Midbrain (tissue), 1 donor: ENCODE measurements at places on chromosomes 2 and 18.

GRCh38 chr2:170972296-170973224, 43.5 kb downstream of the GORASP2 start:
- DNase-seq = no peak

DNA sequence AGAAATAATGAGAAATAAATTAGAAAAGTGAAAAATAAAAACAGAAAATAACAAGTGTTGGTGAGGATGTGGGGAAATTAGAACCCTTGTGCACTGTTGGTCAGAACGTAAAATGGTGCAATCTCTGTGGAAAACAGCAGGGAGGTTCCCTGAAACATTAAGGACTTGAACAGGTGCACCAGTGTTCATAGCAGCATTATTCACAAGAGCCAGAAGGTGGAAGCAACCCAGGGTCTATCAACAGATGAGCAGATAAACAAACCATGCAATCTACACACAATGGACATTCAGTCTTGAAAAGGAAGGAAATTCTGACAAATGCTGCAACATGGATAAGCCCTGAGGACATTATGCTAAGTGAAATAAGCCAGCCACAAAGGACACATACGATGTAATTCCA, 58.2 kb upstream of the TFCP2L1 start:
- no peak for DNase-seq

DNA sequence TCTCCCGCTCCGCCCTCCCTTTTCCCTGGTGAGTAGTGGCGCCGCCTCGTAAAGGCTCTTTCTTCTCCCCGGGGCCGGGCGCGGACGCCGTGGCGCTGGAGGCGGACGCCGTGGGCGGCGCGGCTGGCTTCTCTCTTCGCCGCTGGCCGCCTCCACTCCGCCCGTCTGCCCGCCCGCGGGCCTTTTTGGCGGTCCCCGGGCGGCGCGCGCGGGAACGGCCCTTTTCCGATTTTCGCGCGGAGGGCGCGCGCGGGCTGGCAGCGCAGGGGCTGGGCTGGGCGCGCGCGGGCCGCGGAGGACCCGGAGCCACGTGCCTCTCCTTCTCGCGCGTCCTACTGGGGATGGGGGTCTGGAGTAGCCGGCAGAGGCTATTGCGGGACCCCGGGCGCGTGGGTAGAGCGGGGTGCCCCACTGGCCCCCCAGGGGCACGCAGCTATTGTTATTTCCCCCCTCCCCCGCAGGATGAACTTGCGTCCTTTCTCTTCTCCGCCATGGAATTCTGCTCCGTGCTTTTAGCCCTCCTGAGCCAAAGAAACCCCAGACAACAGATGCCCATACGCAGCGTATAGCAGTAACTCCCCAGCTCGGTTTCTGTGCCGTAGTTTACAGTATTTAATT, 472 bp downstream of the SLC20A1 start:
- DNase-seq = peak; percentile 54

DNA sequence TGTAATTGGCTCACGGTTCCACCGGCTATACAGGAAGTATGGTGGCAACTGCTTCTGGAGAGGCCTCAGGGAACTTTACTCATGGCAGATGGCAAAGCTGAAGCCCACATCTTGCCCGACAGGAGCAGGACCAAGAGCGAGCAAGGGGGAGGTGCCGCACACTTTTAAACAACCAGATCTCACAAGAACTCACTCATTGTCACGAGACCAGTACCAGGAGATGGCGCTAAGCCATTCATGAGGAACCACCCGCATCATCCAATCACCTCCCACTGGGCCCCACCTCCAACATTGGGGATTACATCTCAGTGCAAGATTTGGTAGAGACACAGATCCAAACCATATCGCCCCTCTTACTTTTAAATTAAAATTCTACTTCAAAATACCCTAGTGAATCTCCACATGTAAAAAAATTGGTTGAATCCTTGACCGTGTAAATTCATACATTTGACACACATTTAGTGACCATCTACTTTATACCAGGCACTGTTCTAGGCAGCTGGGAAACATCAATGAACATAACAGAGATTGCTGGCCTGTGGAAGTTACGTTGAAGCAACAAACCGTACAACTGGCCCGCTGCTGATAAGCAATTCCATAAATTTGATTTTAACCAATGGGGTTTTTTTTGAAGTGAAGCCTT, 87.6 kb downstream of the ALPK2 start:
- no peak for DNase-seq

DNA sequence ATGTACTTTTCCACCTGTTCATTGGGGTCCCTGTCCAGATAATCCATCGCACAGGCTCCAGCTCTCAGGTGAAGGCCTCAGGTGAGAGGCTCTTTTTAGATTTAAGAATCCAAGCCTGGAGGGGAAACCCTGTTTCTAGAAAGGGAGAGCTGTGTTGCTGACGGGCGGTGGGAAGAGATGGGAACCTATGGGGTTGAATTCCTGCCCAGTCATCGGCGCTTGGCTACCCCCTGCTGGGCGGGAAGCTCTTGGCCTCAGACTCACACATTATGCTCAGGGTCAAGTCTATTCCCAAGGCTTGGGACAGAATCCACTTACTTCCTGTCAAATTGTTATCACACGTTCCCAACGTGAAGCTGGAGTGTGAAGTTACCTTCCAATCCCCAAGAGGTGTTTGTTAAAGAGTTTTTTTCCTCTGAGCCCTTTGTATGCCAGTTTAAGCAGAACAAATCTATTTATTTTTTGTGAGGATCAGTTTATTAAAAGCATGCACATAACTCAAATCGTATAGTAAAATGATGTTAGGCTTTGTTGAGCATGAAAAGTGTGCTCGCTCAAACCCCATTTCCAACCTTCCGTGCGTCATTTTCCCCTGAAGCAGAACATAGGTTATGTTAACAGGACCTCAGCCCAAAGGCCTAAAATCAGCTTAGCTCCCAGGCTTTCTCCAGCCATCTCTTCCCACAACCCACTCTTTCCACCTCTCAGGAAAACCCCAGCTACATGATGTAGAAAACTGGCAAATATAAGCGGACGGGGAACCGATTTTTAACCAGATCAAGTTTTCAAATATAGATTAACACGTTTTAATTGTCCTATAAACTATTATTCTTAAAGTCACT, 181.7 kb upstream of the ETAA1 start:
- DNase-seq = no peak

DNA sequence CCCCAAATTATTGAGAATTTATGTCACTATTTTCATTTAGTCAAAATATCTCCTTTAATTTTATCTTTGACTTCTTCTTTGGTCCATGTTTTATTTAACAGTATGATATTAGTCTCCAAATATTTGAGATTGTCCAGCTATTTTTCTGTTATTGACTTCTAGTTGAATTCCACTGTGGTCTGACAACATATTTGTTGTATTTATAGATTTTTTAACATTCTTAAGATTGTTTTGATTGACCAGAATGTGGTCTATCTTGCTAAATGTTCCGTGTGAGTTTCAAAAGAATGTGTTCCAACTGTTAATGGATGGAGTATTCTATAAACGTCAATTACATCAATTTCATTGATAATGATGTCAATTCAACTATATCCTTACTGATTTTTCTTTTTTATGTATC, 1452.1 kb downstream of the SUCLG1 start:
- no peak for DNase-seq

GRCh38 chr2:118929059-118929458, 12.9 kb upstream of the MARCO start:
- no peak for DNase-seq

DNA sequence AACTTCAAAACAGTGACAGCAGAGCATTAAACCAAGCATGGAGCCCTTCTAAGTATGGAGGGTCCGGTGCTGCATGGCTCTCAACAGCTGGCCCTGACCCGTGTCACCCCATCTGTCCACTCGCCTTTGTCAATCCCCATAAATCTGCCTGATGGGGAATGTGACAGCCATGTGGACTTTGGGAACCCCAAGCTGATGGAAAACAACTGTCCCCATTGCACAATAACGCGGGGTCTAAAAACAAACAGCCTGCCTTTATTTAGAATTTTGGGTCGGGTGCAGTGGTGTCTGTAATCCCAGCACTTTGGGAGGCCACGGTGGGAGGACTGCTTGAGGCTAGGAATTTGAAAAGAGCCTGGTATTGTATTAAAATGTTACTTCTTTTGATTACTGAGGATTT, 17.1 kb upstream of the THADA start:
- no peak for DNase-seq

DNA sequence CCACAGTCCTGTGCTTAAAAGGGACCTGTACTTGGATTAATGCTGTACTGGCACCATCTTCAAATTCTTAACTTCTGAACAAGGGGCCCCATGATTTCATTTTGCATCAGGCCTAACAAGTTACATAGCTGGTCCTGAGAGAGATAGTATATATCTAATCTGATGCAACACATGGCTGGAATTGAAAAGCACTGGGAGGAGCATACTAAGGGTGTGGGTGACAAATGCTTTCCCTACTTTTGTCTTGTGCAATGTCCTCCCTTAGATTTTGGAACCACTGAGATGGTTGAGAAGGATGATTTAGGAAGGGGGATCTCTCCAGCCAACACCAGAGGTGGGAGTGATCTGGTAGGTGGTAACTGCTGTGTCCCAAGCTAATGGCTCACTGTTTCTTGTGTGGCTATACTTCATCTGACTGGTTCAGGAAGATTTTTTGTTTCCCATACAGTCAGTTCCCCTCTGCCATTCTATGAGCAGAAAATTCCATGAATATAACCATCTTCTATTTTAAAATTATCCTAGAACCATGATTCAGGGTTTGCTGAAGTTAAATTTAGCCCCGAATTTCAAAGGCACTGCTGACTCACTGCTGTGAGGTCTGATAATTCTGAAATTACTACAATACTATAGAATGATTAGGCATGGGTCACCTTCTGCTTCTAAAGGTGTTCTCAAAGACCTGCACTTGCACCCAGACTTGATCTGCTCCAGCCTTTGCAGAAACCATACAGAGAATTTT, 108.3 kb upstream of the NCKAP5 start:
- no peak for DNase-seq

- no peak for DNase-seq
Observed at GRCh38 chr18:4125224-4125623, 329.9 kb downstream of the DLGAP1 start.

- no peak for DNase-seq
Observed at GRCh38 chr2:84999553-84999955, 28.6 kb downstream of the KCMF1 start.

DNA sequence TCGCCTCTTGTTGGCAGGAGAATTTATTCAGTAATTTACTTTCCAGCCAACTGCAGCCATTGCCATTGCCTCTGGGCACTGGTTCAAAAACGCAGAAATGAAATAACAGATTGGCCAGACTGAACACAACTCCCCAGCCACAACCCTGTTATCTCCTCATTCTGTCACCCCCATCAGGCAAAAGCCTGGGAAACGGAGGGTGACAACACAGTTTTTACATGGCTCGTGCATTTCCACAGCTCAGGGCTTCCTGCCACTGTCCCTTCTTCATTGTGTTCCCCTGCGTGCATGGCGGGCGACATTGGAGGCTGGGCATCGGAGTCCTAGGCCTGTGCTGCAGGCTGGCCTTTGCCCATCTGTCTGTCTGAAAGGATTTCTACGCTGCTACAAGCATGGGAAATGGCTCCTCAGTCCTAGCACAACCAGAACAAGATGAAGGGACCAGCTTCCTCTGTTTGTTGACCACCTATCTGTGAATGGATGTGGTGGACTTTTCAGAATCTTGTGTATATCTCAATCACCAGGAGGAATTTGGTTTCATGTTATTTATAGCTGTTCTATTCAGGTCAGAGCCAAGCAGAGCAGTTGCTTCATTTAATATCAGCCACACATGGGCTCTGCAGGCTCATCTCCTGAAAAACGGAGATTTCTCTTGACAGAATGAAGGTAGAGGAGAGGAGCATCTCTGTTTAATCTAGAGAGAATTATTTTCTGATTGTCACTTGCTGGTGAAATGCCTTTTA, 107.0 kb downstream of the MGAT5 start:
- DNase-seq = peak; percentile 73

- no peak for DNase-seq
Observed at GRCh38 chr2:54624591-54625071, 98.8 kb upstream of the EML6 start.

GRCh38 chr2:111068435-111069058, 52.2 kb upstream of the BCL2L11 start:
- DNase-seq = no peak

DNA sequence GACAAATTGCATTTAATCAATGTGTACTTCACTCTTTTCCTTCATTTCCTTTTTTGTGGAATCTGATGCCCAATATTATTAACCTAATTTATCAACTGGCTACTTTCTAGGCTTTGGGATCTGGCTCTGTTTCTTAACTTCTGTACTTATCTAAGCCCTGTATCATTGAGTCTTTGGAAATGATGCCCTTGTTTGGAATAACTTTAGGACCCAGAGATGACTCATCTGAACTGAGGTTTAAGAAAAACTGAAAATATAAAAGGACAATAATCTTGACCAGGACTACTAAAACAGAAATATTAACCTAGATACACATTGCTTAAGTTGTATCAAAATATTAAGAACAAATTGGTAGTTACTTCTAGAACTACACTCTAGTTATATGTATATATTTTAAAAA, 600.8 kb downstream of the CPS1 start:
- DNase-seq = no peak

- peak; percentile 47 for DNase-seq
Observed at GRCh38 chr2:70116936-70117552, 29.8 kb downstream of the PCBP1 start.

GRCh38 chr2:16653799-16654198, 11.8 kb downstream of the CYRIA start:
- no peak for DNase-seq

- DNase-seq = no peak
Observed at GRCh38 chr18:44238454-44238853, 442.2 kb upstream of the SETBP1 start.

DNA sequence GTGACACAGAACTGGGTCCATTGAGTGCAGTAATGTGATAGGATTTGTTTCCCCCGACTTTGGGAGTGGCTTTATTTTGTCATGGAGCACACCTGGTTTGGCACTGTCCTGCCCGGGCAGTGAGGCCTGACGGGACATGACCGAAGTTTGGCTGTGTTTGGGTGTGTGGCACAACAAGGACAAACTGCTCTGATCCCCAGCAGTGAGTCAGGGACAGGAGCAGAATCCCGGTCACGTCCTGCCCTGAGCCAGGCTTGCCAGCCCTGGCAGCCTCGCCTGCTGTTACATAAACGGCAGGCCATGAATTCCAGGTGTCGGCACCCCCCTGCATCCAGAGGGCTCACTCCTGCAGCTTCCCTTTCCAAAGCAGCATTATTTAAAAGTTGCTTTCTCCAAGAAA, 45.7 kb downstream of the IMPA2 start:
- no peak for DNase-seq
